ENCODE measurements at places on chromosomes 2 and 18.

GRCh38 chr18:31774477-31774785 is 13.8 kb upstream of the SLC25A52 start:
- no peak for DNase-seq

- no peak for DNase-seq
These were observed 48.6 kb downstream of the BCL2L11 start for GRCh38 chr2:111169268-111169667.

GRCh38 chr2:121696410-121696930 is 40.2 kb downstream of the NIFK start:
- DNase-seq: no peak

GRCh38 chr2:18987592-18988073 is 370.8 kb downstream of the OSR1 start:
- DNase-seq: no peak

DNA sequence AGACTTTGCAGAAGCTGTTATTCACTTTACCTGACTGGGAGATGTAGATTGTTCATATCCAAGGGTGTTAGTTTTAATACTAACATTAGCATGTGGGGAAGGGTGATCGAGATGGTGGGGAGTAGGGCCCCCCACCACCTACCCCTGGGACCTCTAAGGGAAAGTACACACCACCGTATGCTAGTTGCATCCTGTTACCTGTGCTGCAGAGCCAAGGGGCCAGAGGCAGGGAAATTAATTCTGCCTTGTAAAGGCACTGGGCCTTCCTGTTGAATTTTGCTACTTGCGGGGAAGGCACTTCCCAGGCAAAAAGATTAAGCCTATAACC is 9.0 kb downstream of the STEAP3 start:
- no peak for DNase-seq

GRCh38 chr2:202290316-202290715 is 24.8 kb downstream of the NOP58 start:
- DNase-seq: no peak

- no peak for DNase-seq
These were observed 331 bp downstream of the SERPINE2 start for GRCh38 chr2:224038830-224039079.
